ENCODE measurements at places on chromosomes 13 and 19. TPM values are rescaled to one million over a fixed set of nuclear protein-coding genes. Genes with fewer than 3 reads are reported as not detected.

ZNF525 gene
- total RNA-seq = 10.4 TPM

CEACAM16 gene
- total RNA-seq = not detected

DAND5 gene
- not detected for total RNA-seq

PTPRS gene
- total RNA-seq = 140 TPM

VSTM1 gene
- total RNA-seq = not detected

ZNF540 gene
- total RNA-seq = 2.9 TPM

ZNF471 gene
- total RNA-seq = 0.58 TPM

ZNF69 gene
- total RNA-seq = 28.5 TPM

RAB3A gene
- total RNA-seq = 0.87 TPM

SMG9 gene
- 59.4 TPM for total RNA-seq

ZNF844 gene
- total RNA-seq = 2.6 TPM

PCDH17 gene
- 9.5 TPM for total RNA-seq

ATP7B gene
- 1.2 TPM for total RNA-seq

CCDC194 gene
- total RNA-seq = not detected

SLC10A2 gene
- not detected for total RNA-seq

PLVAP gene
- 5.8 TPM for total RNA-seq

FGF9 gene
- not detected for total RNA-seq

FAM216B gene
- under 0.01 TPM for total RNA-seq

DIRAS1 gene
- 0.89 TPM for total RNA-seq

KLK15 gene
- total RNA-seq = not detected

CLEC11A gene
- 7.5 TPM for total RNA-seq

C1QTNF9 gene
- 2.3 TPM for total RNA-seq

RDH8 gene
- total RNA-seq = not detected

ZNF578 gene
- total RNA-seq = not detected

SLC1A6 gene
- 0.37 TPM for total RNA-seq

ZNF823 gene
- total RNA-seq = 19.3 TPM

GARIN5A gene
- total RNA-seq = not detected

ERVK3-1 gene
- total RNA-seq = 25.2 TPM

PSG6 gene
- total RNA-seq = not detected

TMEM145 gene
- not detected for total RNA-seq

DIAPH3 gene
- 9.5 TPM for total RNA-seq

ZNF345 gene
- 9.9 TPM for total RNA-seq

TUBA3C gene
- total RNA-seq = not detected

ZNF625 gene
- total RNA-seq = 8.1 TPM

RNF225 gene
- not detected for total RNA-seq

CYP4F8 gene
- not detected for total RNA-seq

LILRA2 gene
- not detected for total RNA-seq

CEACAM7 gene
- total RNA-seq = not detected

COL5A3 gene
- 0.58 TPM for total RNA-seq

CLC gene
- total RNA-seq = not detected

JAK3 gene
- 1.7 TPM for total RNA-seq

All from stomach (tissue), 19 donors.